B cell (primary cell): ENCODE measurements at places on chromosomes 6 and 20.

DNA sequence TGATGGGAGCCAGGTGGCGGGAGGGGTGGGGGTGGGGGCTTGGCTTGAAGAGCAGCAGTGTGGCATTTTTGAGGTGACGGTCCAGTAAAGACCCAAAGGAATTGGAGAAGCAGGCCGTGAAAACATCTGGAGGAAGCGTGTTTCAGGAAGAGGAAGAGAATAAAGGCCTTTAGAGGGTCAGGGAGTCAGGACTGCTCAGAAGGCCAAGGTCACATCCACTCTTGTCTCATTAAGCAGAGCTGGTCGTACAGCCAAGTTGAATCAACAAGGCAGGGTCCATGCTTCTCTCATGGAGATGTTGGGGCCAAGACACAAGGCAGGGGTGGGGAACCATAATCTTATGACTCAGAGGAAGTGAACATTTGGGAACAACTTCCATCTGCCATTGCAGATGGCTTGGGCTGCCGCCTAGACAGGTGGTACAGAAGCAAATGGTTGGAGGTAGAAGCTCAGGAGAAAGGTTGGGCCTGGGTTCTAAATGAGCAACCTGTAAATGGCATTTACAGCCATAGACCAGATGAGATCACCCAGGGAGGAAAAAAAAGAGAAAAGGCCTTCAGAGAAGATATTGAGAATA is 179.6 kb downstream of the TTLL2 start:
- no peaks in the 10 kb centered on the region for H3K27me3 ChIP-seq
- no peaks in the 10 kb centered on the region for H3K4me1 ChIP-seq
- no peak overlapping the region for H3K4me3 ChIP-seq
- H3K36me3 ChIP-seq = no peaks in the 10 kb centered on the region
- DNase-seq = no peak
- H3K27ac ChIP-seq = no peak overlapping the region

GRCh38 chr20:41340327-41341055 is at the start of gene LPIN3:
TSS of gene LPIN3 (plus strand) at chr20:41340821. CDS start at chr20:41345804, 4,983 bp downstream.
- peaks cover 8% of the 10 kb centered on the region for H3K27me3 ChIP-seq
- no peak within 1 kb of the TSS for H3K4me3 ChIP-seq
- H3K36me3 ChIP-seq = no peaks in the 10 kb centered on the region
- H3K27ac ChIP-seq = no peak within 1 kb of the TSS

GRCh38 chr6:32666420-32667300 is at the start of gene HLA-DQB1:
TSS of gene HLA-DQB1 (minus strand) at chr6:32666657. CDS start at chr6:32666607, 50 bp downstream.
- H3K27me3 ChIP-seq = no peaks in the 10 kb centered on the region
- H3K27ac ChIP-seq = peak within 1 kb of the TSS; percentile 99
- DNase-seq = peak; percentile 85
- H3K36me3 ChIP-seq = peaks cover 8% of the 10 kb centered on the region
- H3K4me1 ChIP-seq = peaks cover 23% of the 10 kb centered on the region

DNA sequence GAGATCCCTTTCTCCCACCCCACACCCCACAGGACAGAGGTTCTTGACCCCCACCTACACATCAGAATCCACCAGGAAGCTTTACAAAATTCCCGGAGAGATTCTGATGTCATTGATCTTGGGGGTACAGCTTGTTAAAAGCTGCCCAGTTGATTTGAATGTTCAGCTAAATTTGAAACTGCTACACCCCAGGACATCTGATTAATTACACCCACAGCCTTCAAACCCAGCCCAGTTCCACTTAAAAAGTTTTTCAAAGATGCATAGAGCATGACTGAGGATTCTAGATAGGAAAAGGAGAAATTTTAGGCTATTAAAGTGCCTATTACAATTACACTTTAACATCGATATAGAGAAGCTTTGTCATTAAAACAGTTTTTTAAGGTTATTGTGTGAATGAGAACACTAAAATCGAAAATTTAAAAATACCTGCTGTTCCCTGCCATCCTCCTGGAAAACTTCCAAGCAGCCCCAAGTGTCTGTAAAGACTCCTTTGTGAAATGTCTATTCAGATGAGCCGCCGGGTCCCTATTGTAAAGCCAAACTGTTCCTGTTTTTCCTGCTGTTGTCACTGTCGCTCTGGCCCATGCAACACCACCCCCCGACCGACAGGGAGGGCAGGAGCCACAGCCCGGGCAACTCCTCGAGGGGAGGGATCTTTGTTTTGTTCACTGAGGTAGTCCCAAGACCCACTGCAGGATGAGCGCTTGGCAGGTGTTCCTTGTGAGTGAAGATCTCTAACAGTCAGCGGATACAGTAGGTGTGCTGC is 132.5 kb upstream of the PHACTR3 start:
- no peaks in the 10 kb centered on the region for H3K27me3 ChIP-seq
- no peak overlapping the region for H3K27ac ChIP-seq
- H3K4me3 ChIP-seq = no peak overlapping the region
- H3K36me3 ChIP-seq = no peaks in the 10 kb centered on the region

DNA sequence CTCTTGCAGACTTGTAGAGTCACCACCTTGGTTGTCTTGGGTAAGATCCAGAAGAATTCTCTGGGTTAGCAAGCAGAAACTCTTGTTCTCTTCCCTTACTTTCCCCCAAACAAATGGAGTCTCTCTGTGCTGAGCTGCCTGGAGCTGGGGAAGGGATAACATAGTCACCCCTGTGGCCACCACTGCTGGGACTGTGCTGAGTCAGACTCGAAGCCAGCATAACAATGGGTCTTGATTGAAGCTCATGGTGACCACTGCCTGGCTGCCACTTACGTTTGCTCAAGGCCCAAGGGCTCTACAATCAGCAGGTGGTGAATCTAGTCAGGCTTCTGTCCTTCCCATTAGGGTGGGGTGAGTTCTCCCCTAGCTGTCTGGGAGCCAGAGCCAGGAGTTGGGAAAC is 15.4 kb upstream of the ERVFRD-1 start:
- no peaks in the 10 kb centered on the region for H3K36me3 ChIP-seq
- no peak overlapping the region for H3K4me3 ChIP-seq
- H3K4me1 ChIP-seq = peaks cover 6% of the 10 kb centered on the region
- DNase-seq = no peak
- no peaks in the 10 kb centered on the region for H3K27me3 ChIP-seq

GRCh38 chr6:30830438-30830837 is 53.9 kb upstream of the DDR1 start:
- no peak overlapping the region for H3K4me3 ChIP-seq
- no peak overlapping the region for H3K27ac ChIP-seq
- H3K4me1 ChIP-seq = peaks cover 29% of the 10 kb centered on the region
- no peak for DNase-seq
- H3K27me3 ChIP-seq = no peaks in the 10 kb centered on the region

- H3K36me3 ChIP-seq = no peaks in the 10 kb centered on the region
- no peak for DNase-seq
- no peaks in the 10 kb centered on the region for H3K4me1 ChIP-seq
- H3K27ac ChIP-seq = no peak overlapping the region
- H3K4me3 ChIP-seq = no peak overlapping the region
Measured at GRCh38 chr20:59708326-59708725, 104.0 kb downstream of the PHACTR3 start.

DNA sequence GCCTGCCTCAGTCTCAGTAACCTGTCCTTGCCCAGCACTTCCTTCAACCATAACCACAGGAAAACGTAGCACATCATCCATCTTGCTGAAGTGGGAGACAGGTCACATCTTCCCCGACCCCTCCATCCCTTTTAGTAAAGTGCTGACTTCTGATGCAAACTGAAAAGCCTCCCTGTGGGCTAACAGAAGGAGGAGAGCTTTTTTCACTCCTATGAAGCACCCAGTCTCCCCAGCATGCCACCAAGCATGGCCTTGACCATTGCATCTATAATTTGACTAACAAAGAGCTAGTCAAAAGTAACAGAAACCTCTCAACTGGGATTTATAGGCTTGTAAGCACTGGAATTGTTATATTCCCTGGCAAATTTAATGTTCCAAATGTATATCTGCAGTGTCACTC is 288.9 kb upstream of the IRAK1BP1 start:
- no peaks in the 10 kb centered on the region for H3K36me3 ChIP-seq
- H3K27me3 ChIP-seq = no peaks in the 10 kb centered on the region
- no peak overlapping the region for H3K4me3 ChIP-seq

DNA sequence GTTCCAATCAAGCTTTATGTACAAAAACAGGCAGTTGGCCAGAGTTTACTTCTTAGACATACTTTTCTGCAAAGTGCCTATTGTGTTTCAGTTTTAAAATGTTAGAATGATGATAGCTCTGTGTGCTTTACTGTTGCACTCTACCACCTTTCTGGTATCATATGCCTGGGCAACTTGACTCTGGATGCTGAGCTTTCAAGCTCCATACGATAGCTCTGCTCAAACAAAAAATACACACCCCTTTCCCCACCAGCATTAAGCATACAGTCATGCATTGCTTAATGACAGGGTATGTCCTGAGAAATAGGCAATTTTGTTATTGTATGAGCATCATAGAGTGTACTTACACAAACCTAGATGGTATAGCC is 123.1 kb downstream of the RCAN2 start:
- no peaks in the 10 kb centered on the region for H3K27me3 ChIP-seq
- no peak for DNase-seq
- H3K27ac ChIP-seq = no peak overlapping the region

DNA sequence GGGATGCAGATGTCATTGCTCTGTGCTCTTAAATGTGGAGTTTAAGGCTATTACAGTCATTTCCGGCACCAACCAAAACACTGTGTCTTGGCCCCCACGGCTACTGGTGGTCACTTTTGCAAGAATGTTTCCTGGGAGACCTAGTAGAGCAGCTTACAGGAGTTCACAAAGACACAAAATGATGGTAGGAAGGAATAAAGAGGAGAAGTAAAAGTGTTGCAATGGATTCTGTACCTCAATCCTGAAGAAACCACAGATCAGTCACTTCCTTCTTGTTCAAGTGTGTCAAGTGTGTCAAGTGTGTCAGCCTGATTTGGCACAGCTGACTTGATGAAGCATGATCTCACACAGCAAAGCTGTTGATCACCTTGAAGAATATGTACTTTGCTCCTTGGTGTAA is 344.0 kb downstream of the PLCB1 start:
- H3K4me1 ChIP-seq = no peaks in the 10 kb centered on the region
- DNase-seq = peak; percentile 2

GRCh38 chr6:80610846-80611245 is 504.4 kb downstream of the BCKDHB start:
- no peak overlapping the region for H3K27ac ChIP-seq
- DNase-seq = no peak
- no peaks in the 10 kb centered on the region for H3K27me3 ChIP-seq

GRCh38 chr6:85058806-85059205 is 294.4 kb upstream of the TBX18 start:
- no peak for DNase-seq
- H3K4me3 ChIP-seq = no peak overlapping the region
- H3K4me1 ChIP-seq = no peaks in the 10 kb centered on the region

DNA sequence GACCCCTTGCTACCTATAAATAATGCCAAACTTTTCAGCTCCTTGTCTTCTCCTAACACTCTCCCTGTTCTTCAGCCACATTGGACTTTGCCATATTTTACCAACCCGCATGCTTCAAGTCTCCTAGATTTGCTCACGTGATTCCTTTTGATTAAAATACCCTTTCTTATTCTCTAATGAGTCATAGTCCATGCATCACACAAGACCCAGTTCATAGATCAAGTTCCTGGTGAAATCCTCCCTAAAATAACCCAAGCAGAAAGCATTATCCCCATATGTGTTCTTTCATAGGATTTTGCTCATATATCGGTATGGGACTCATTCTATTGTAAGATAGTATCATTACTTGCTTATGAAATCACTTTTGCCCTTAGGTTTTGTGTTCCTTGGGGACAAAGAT is 108.9 kb upstream of the STXBP5 start:
- H3K27ac ChIP-seq = no peak overlapping the region
- H3K36me3 ChIP-seq = no peaks in the 10 kb centered on the region
- H3K27me3 ChIP-seq = no peaks in the 10 kb centered on the region
- H3K4me3 ChIP-seq = no peak overlapping the region

DNA sequence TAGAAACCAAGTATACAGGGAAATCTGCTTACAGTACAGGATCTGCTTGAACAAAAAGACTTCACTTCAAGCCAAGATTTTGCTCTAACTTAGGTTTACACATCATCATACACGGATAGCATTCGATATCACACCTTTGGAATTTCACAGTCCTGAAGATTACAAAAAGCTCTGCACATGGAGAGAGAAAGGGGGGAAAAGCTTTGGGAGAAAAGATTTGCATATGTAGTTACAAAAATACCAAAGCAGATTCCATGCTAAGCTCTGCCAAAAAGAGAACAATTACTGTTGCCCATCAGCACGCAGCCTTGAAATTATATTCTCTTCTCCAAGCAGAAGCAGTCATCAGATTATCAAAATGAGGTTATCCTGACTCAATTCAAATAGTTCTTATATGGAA is 62.0 kb downstream of the HIVEP2 start:
- no peak overlapping the region for H3K4me3 ChIP-seq
- peaks cover 29% of the 10 kb centered on the region for H3K4me1 ChIP-seq
- no peaks in the 10 kb centered on the region for H3K27me3 ChIP-seq
- H3K27ac ChIP-seq = no peak overlapping the region

DNA sequence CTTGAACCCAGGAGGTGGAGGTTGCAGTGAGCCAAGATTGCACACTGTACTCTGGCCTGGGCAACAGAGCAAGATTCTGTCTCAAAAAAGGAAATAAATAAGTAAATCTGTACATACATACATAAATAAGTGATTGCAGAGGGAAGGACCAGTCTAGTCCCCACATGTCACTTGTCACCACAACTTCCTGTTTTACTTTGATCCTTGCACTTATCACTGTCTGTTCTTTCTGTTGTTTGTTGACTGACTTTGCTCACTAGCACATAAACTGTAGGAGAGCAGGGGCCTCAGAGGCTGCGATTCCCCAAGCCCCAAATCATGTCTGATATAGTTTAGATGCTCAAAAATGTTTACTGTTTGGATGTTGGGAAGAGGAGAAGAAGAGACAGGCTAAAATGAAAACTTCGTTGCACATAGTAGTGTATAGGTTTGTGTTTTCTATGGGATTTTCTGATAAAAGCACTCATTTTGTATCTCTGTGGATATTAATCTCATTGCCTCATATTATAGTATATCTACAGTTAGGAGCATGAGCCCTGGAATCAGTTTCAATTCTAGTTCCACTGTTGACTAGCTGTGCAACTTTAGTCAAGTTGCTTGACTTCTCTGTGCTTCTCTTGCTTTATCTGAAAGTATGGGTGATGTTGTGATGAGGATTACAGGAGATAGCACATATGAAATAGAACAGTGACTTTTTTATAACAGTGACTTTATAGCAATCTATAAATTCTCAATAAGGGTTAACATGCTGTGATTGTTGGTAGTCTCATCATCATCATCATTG is 165.0 kb downstream of the TBC1D7 start:
- H3K4me1 ChIP-seq = no peaks in the 10 kb centered on the region
- H3K27me3 ChIP-seq = peaks cover 5% of the 10 kb centered on the region
- no peak overlapping the region for H3K4me3 ChIP-seq
- peak; percentile 17 for DNase-seq
- H3K27ac ChIP-seq = no peak overlapping the region
- no peaks in the 10 kb centered on the region for H3K36me3 ChIP-seq

- H3K4me3 ChIP-seq = no peak overlapping the region
- H3K4me1 ChIP-seq = no peaks in the 10 kb centered on the region
- no peaks in the 10 kb centered on the region for H3K27me3 ChIP-seq
Measured at GRCh38 chr20:19995220-19995863, 21.8 kb upstream of the NAA20 start.
